ENCODE measurements at places on chromosomes 12 and 14.
A peak's percentile ranks its signal among the peaks of the same experiment; 100 is the strongest.

DNA sequence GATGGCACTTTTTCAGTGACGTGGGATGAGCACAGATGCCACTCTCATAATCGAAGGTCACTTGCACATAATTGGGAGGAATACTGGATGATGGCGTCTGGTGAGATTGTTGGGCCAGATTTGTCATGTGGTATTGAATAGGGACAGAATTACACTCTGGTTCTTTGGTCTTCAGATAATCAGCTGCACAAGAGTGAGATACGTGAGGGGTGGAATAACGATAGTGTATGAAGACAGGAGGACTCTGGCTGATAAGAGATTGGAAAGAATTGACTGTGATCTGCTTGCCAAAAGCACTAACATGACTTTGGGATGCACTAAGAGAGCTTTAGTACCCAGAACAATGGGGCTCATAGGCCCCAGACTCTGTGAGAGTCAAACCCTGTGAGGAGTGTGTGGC, 7.0 kb upstream of the RABGGTA start:
- H3K4me3 ChIP-seq = peak overlapping the region; percentile 63
- DNase-seq = no peak
- H3K27me3 ChIP-seq = no peaks in the 10 kb centered on the region
- H3K27ac ChIP-seq = peak overlapping the region; percentile 98
- peaks cover 55% of the 10 kb centered on the region for H3K4me1 ChIP-seq

GRCh38 chr12:116339062-116339461, 61.6 kb upstream of the MED13L start:
- H3K4me3 ChIP-seq = no peak overlapping the region
- H3K27me3 ChIP-seq = no peaks in the 10 kb centered on the region
- no peaks in the 10 kb centered on the region for H3K36me3 ChIP-seq
- no peak for DNase-seq
- peaks cover 49% of the 10 kb centered on the region for H3K4me1 ChIP-seq
- H3K27ac ChIP-seq = peak overlapping the region; percentile 99

- no peak overlapping the region for H3K4me3 ChIP-seq
- peaks cover 2% of the 10 kb centered on the region for H3K36me3 ChIP-seq
- no peak overlapping the region for H3K27ac ChIP-seq
Observed at GRCh38 chr14:34707722-34708121, 6.7 kb downstream of the CFL2 start.

GRCh38 chr12:54439521-54440255, 20.6 kb upstream of the ITGA5 start:
- H3K27ac ChIP-seq = no peak overlapping the region
- no peak overlapping the region for H3K4me3 ChIP-seq
- DNase-seq = no peak
- peaks cover 5% of the 10 kb centered on the region for H3K4me1 ChIP-seq

- peak overlapping the region; percentile 78 for H3K27ac ChIP-seq
- no peak overlapping the region for H3K4me3 ChIP-seq
- H3K27me3 ChIP-seq = no peaks in the 10 kb centered on the region
- DNase-seq = no peak
- H3K4me1 ChIP-seq = peaks cover 39% of the 10 kb centered on the region
- peaks cover 33% of the 10 kb centered on the region for H3K36me3 ChIP-seq
Observed at GRCh38 chr12:46230983-46231382, 37.9 kb downstream of the SLC38A1 start.

DNA sequence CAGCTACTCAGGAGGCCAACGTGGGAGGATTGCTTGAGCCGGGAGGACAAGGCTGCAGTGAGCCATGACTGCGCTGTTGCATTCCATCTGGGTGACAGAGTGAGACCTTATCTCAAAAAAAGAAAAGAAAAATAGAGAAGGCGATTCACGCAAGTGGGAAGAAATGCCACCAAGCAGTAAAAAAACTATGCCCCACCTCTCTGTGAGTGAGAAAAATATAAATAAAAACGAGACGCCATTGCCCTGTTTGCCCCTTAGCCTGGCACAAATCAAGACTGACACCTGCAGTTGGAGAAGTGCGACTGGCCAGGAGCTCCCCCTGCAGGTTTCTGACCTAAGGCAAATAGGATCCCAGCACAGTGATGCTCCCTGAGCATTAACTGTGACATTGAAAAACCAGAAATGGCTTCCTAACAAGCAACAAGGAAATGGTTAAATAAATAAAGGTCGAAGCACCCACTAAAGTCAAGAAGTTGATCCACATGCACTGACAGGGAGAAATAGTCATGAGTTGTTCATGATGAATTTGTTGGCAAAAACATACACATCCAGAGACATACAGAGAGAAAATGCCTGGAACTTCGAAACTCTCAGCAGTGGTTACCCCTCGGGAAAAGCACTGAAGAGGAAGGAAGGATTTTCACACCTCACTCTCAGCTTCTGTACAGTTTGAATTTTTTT, 21.1 kb downstream of the GSC start:
- no peaks in the 10 kb centered on the region for H3K4me1 ChIP-seq
- H3K4me3 ChIP-seq = no peak overlapping the region
- no peak overlapping the region for H3K27ac ChIP-seq
- DNase-seq = no peak
- peaks cover 2% of the 10 kb centered on the region for H3K27me3 ChIP-seq
- no peaks in the 10 kb centered on the region for H3K36me3 ChIP-seq

DNA sequence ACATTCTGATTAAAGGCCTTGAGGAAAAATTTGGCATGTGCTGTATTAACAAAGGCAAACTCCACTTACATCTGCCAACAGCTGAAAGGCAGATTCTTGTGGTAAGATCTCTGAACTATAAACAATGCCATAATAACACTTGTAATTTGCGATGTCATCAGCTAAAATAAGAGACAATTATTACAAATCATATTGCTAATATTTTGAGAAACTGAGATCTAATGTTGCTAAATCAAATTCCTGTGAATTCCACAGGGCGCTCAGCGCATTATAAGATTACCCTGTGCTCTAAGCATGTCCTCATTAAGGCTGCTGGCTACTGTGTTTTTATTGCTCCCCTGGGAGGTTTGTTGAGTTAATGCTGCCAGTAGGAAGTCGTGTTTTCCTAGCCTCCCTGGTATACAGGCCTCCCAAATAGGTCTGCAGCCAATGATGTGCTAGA, 244.8 kb downstream of the DACT1 start:
- no peak overlapping the region for H3K4me3 ChIP-seq
- no peak for DNase-seq
- no peaks in the 10 kb centered on the region for H3K4me1 ChIP-seq
- H3K36me3 ChIP-seq = no peaks in the 10 kb centered on the region
- H3K27ac ChIP-seq = no peak overlapping the region

DNA sequence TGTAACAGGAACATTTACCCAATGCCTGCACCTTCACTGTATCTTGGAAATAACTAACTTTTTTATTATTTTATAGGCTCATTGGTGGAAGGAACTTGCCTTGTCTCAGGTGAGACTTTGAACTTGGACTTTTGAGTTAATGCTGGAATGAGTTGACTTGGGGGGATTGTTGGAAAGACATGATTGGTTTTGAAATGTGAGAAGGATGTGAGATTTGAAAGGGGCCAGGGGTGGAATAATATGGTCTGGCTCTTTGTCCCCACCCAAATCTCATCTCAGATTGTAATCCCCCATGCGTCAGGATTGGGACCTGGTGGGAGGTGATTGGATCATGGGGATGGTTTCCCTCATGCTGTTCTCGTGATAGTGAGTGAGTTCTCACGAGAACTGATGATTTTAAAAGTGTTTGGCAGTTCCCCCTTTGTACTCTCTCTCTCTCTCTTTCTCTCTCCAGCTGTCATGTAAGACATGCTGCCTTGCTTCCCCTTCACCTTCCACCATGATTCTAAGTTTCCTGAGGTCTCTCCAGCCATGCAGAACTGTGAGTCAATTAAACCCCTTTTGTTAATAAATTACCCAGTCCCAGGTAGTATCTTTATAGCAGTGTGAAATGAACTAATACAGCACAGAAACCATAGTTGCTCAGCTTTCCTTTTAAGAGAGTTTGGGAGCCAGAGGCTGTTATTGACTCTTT, 244.1 kb downstream of the BTG1 start:
- no peak overlapping the region for H3K4me3 ChIP-seq
- no peak for DNase-seq
- H3K27ac ChIP-seq = no peak overlapping the region
- H3K27me3 ChIP-seq = peaks cover 3% of the 10 kb centered on the region
- H3K36me3 ChIP-seq = peaks cover 7% of the 10 kb centered on the region
- H3K4me1 ChIP-seq = peaks cover 6% of the 10 kb centered on the region

GRCh38 chr14:90534091-90534837, 137.4 kb downstream of the CALM1 start:
- no peaks in the 10 kb centered on the region for H3K36me3 ChIP-seq
- no peak overlapping the region for H3K4me3 ChIP-seq
- H3K27me3 ChIP-seq = peaks cover 16% of the 10 kb centered on the region

DNA sequence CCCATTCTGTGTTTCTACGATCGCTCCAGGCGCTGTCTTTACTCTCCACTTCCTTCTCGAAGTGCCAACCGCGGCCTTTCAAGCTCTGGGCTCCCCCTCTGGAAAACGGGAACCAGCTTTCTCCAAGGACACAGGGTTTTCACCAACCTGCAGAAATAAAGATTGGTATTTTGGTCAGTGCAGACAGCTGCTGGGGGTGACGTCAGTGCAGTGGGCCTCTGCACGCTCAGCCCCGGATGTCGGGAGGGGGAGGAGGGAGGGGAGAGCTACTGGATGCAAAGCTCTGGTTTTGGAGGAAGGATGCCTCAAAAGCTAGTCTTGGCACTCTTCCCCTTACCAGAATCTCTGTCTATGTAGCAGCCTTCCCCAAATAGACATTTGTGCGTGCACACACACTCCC, 19.9 kb downstream of the HRK start:
- peak; percentile 62 for DNase-seq
- H3K4me1 ChIP-seq = peaks cover 37% of the 10 kb centered on the region
- no peaks in the 10 kb centered on the region for H3K27me3 ChIP-seq
- no peaks in the 10 kb centered on the region for H3K36me3 ChIP-seq

DNA sequence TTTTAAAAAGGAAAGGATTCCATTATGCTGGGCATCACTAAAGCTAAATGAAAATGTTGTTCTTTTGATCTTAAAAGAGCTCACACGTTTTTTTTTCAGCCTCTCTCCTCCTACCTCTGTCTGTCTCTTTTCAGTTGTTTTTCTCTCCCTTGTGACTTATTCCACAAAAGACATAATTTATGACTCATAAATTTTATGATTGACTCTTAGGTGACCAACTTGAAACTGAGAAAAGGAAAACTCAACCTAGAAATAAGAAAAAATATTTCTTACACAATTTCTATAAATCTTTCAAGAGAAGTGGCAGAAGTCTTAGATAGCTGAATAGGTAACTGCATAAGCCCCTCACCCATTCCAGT, 227.7 kb upstream of the DDHD1 start:
- no peak overlapping the region for H3K27ac ChIP-seq
- H3K4me1 ChIP-seq = no peaks in the 10 kb centered on the region
- no peak for DNase-seq
- no peak overlapping the region for H3K4me3 ChIP-seq
- H3K36me3 ChIP-seq = no peaks in the 10 kb centered on the region

GRCh38 chr12:48022676-48023385, 18.6 kb upstream of the COL2A1 start:
- no peak for DNase-seq
- H3K27me3 ChIP-seq = peaks cover 18% of the 10 kb centered on the region
- no peak overlapping the region for H3K4me3 ChIP-seq
- H3K36me3 ChIP-seq = no peaks in the 10 kb centered on the region

DNA sequence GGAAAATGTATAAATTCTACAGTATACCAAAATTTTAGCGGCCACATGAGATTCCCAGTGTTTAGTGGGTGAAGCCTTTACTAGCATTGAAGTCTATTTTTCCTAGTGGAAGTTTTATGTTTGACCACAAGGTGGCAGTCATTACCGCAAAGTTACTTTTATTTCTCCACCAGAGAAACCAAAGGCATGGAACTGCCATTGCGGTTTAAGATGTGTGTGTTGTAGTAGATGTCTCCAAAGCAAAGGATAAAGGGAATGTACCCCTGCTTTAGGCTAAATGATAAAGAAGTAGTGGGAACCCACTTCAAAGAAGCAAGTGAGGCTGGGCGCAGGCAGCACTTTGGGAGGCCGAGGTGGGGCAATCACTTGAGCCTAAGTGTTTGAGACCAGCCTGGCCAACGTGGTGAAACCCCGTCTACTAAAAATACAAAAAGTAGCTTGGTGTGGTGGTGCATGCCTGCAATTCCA, 140.5 kb downstream of the PRKCH start:
- peak; percentile 68 for DNase-seq
- H3K4me3 ChIP-seq = peak overlapping the region; percentile 40
- peak overlapping the region; percentile 32 for H3K27ac ChIP-seq
- H3K4me1 ChIP-seq = peaks cover 17% of the 10 kb centered on the region

DNA sequence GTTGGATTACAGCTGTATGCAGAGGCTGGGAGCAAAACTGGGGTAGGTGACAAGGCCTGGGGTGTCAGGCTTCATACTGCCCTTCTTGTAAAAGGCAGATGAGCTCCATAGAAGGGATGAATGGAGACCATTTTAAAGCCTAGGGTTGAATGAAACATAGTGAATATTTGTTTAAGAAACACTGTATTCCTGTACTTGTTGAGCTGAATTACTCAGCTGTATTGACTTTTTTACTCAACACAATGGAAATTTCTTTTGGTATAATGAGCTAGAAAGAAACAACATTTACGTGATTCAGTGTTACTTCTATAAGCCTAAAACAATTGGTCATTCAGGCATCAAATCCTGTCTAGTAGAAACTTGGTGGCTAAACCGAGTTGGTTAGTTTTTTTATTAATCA, 14.1 kb downstream of the ATP6V0A2 start:
- peaks cover 19% of the 10 kb centered on the region for H3K36me3 ChIP-seq
- no peaks in the 10 kb centered on the region for H3K27me3 ChIP-seq
- DNase-seq = no peak
- no peak overlapping the region for H3K4me3 ChIP-seq
- no peak overlapping the region for H3K27ac ChIP-seq

GRCh38 chr12:49089821-49090773, 4.5 kb downstream of the DHH start:
- no peak overlapping the region for H3K27ac ChIP-seq
- peaks cover 22% of the 10 kb centered on the region for H3K27me3 ChIP-seq
- DNase-seq = peak; percentile 58
- peaks cover 36% of the 10 kb centered on the region for H3K4me1 ChIP-seq

GRCh38 chr14:36085861-36086260, 90.7 kb downstream of the PTCSC3 start:
- H3K27ac ChIP-seq = no peak overlapping the region
- peaks cover 2% of the 10 kb centered on the region for H3K27me3 ChIP-seq
- no peak overlapping the region for H3K4me3 ChIP-seq
- no peak for DNase-seq

GRCh38 chr14:90580377-90581335, 183.8 kb downstream of the CALM1 start:
- H3K4me3 ChIP-seq = no peak overlapping the region
- no peak for DNase-seq
- no peaks in the 10 kb centered on the region for H3K36me3 ChIP-seq
- H3K27me3 ChIP-seq = no peaks in the 10 kb centered on the region
- H3K27ac ChIP-seq = no peak overlapping the region

DNA sequence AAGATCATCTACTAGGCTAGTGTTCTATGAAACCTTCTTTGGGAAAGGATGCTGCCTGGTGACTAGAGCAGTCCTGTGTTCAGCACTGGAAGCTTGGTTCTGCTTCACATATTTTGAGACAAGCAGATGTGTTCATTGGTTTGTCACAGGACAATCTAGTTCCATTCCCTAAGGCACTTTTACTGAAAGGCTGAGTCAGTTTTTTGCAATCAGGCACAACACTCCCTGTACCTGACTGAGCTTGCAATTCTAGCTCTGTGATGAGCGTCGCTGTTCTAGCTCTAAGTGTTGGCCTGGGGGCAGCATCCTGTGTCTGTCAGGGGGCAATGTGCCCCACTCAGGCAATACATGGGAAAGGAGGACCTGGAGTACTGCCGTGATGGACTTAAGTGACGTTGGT, 144.4 kb downstream of the CAND1 start:
- H3K27me3 ChIP-seq = peaks cover 7% of the 10 kb centered on the region
- H3K4me1 ChIP-seq = no peaks in the 10 kb centered on the region
- no peak overlapping the region for H3K27ac ChIP-seq
- no peak overlapping the region for H3K4me3 ChIP-seq

All from memory B cell (primary cell).